ENCODE measurements at places on chromosomes 12 and 14.

GRCh38 chr14:22657861-22658260, 13.7 kb upstream of the OR6J1 start:
- peak; percentile 78 for DNase-seq

GRCh38 chr14:34111953-34112352, 161.1 kb upstream of the EGLN3 start:
- DNase-seq = no peak

DNA sequence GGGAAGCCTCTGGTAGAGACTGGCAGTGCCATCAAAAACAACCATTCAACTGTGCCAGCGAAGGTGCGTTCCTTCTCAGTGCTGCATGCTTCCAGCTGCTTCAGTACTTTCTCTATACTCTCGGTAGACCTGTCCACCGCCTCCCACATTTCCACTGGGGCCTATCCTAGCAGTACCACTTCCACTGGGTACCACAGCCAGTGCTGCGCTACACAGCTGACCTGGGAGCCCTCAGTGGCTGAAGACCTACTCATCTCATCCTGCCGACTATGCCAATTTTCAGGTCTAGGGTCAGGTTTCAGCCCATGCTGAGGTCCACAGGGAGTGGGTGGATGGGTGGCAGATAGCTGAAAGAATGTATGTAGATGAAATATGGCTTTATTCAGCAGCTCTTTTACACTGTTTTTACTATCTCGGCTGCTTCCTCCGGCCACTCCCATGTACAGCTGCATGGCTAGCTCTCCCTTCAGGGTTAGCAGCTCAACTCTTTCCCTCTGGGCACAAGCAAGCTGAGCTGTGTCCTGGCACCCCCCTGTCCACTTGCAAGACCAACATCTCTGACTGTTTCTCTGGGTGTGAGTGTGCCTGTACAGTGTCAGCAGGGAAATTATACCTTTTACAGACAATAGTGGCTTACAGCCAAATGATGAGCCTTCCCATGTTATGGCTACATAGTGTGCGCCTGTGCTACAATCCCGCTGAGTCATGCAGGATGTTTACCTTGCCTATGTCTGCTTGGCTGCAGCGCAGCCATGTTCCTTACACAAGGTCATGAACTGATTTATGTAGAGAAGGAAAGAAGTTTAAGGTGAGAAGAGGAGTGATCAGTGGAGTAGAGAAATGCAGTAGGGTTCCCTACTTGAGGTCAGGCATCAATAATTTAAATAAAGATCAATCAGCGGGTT, 125.7 kb upstream of the DDHD1 start:
- no peak for DNase-seq

DNA sequence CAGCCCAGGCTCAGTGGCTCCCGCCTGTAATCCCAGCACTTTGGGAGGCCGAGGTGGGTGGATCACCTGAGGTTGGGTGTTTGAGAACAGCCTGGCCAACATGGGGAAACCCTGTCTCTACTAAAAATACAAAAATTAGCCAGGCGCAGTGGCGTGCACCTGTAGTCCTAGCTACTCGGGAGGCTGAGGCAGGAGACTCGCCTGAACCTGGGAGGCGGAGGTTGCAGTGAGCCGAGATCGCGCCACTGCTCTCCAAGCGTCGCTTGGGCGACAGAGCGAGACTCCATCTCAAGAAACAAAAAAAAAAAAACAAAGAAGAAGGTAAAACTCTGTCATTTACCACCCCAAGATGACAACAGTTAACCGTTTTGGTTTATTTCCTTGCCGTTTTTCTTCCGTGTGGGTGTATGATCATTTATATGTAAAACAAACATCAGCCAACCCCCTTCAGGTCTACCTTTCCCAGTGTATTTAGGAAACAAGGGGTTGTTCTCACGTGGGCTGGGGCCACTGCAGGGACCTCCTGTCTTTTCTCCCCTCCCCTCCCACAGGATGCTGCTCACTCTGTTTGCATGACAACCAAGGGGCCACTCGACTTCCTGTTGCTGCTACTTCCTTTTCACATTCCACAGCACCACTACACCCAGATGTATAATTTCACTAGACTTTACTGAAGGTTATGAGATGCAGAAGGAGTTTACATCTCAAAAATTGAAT, 13.6 kb downstream of the TTC9 start:
- DNase-seq = peak; percentile 32

- no peak for DNase-seq
Observed at GRCh38 chr14:82192387-82192786, 658.7 kb upstream of the SEL1L start.

GRCh38 chr12:47615711-47616110, 90.1 kb downstream of the RPAP3 start:
- no peak for DNase-seq

GRCh38 chr12:24705741-24706358, 243.1 kb downstream of the BCAT1 start:
- DNase-seq = peak; percentile 72

GRCh38 chr14:90500665-90501370, 104.0 kb downstream of the CALM1 start:
- DNase-seq = peak; percentile 24

Measured in suppressor macrophage (primary cell).